ENCODE measurements at places on chromosomes 11 and 22. TPM values are rescaled to one million over a fixed set of nuclear protein-coding genes. Genes with fewer than 3 reads are reported as not detected.

GRIA4 gene
- total RNA-seq: not detected

DERL3 gene
- 0.71 TPM for total RNA-seq

CCDC73 gene
- not detected for total RNA-seq

DEFB131B gene
- not detected for total RNA-seq

RBFOX2 gene
- total RNA-seq: 23.3 TPM

OR2AG1 gene
- total RNA-seq: not detected

OR8B8 gene
- not detected for total RNA-seq

TMPRSS13 gene
- not detected for total RNA-seq

VWA5A gene
- total RNA-seq: 0.24 TPM

CRYBB3 gene
- not detected for total RNA-seq

FGF3 gene
- not detected for total RNA-seq
